ENCODE measurements at places on chromosomes 13 and 19.

- DNase-seq = no peak
Observed at GRCh38 chr19:31678421-31678820, 329.2 kb upstream of the TSHZ3 start.

GRCh38 chr13:76950101-76950500 lies 1.8 kb downstream of the ACOD1 start:
- no peak for DNase-seq

DNA sequence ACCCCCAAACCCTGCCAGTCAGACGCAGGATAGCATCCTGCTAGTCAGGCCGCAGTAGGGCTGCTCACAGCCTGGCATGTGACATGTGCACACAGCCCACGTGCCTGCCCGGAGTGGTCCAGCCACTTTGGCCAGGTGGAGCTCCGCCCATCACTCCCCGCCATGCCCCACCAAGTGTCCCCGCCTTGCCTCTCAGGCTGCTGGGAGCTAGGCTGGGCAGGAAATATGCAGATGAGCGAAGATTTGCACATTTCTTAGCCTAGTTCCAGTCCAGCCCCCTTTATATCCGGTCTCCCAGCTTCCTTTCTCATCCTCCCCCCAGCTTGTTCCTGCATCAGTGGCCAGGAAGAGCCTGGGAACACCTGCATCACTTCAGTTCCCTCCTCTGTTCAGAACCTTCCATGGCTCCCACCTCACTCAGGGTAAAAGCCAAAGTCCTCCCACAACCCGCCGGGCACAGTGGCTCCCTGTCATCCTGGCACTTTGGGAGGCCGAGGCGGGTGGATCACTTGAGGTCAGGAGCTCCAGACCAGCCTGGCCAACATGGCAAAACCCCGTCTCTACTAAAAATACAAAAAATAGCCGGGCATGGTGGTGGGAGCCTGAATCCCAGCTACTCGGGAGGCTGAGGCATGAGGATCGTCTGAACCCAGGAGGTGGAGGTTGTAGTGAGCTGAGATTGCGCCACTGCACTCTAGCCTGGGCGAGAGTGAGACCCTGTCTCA lies 2.3 kb upstream of the DOCK6 start:
- DNase-seq = peak; percentile 20

GRCh38 chr13:46057256-46058015 lies 4.9 kb upstream of the ZC3H13 start:
- DNase-seq = peak; percentile 22

- peak; percentile 76 for DNase-seq
Observed at GRCh38 chr19:12777217-12778016, 2.1 kb upstream of the HOOK2 start.

DNA sequence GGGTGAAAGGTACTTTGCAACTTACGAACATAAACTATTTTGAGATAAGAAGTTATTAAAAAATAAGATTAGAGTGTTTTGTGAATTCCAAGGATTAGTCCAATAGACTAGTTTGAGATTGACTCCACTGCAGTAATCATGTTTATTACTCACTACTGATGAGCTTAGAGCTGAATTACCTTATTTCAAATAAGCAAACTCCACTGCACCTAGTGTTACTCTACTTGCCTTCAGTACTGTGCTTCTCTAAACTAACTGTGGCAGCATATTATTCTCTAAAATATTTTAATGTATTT lies 111.7 kb downstream of the MIPEP start:
- peak; percentile 37 for DNase-seq

- DNase-seq = no peak
Observed at GRCh38 chr13:106367361-106367971, 168.0 kb downstream of the EFNB2 start.

DNA sequence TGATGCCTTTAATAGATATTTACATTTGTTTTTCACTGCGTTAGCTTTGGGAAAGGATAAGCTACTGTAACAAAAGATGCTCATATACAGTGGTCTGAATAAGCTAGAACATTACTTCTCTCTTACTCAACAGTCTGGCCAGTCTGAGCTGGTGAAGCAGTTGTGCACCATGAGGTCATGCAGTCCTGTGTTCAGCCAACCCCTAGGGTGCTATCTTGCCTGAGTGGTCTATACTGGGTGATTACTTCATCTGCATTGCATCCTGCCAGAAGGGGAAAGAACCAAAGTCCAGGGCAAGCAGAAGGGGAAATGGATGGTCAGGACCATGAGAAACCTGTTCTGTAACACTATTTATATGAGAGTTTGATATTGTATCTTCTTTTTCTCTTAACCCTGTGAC lies 31.5 kb downstream of the ERCC5 start:
- DNase-seq = peak; percentile 87

- no peak for DNase-seq
Observed at GRCh38 chr13:51559946-51560735, 24.1 kb upstream of the WDFY2 start.

- DNase-seq = no peak
Observed at GRCh38 chr19:2003874-2004273, 11.6 kb downstream of the BTBD2 start.

DNA sequence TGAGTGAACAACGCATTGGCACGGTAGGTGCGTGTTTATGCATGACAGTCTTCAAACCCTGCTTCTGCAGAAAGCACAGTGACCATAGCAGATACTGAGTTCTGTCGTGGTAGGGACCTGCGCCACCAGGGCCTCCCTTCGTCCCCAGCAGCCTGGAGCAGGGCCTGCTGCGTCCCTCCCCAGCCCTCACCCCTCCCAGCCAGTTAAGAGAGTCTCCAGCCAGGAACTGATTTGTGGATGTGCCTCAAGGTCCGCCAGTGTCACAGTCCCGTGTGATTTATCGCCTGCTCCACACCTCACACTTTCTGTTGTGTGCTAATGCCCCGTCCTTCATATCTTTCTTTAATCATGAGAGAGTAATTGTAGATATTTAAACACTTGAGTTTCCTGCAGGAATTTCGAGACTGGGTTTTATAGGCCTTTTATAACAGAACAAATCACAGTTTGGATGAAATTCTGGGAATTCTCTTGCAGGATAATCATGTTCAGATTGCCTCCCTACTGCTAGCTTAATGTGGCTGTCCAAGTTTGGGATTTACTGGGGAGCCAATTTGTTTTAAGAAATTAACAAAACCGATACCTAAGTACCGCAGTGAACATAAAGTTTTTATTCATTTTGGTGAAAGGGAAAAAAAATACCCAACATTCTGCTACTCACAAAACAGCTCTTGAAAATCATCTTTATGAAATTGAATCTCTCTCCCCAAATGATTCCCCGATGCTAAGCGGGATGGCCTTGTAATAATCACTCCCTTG lies 438.6 kb downstream of the TSHZ3 start:
- DNase-seq = no peak

- DNase-seq = no peak
Observed at GRCh38 chr13:103007427-103007762, 58.8 kb downstream of the SLC10A2 start.

- no peak for DNase-seq
Observed at GRCh38 chr13:22846551-22846950, 334.2 kb upstream of the SGCG start.

Data from iris pigment epithelial cell (primary cell).